Astrocyte of the spinal cord (primary cell): ENCODE measurements at places on chromosomes 4 and X.

GRCh38 chr4:94412658-94413038 is 39.1 kb upstream of the PDLIM5 start:
- peak; percentile 71 for DNase-seq

GRCh38 chr4:136725286-136726081 is 806.8 kb downstream of the PCDH18 start:
- peak; percentile 23 for DNase-seq

DNA sequence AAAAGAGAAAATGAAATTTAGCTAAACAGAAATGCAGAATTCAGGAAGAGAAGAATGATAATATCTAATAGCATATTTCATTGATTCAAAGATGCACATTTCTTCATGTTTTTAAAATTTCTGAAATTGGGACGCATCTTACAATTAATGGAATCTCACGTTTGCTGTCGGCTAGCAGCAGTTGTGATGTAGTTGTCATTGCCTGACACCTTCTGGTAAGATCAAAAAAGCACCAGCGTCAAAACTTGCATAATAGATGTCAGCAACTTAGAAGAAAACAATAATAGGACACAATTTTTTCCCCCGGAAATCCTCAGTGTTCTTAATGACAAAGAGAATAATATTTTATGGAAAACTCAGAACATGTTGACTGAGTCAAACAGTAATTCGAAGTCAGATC is 29.8 kb upstream of the SLC7A3 start:
- DNase-seq = no peak

- DNase-seq = no peak
Measured at GRCh38 chrX:150455215-150455608, 92.1 kb downstream of the MAMLD1 start.

GRCh38 chr4:76883147-76883546 is 14.8 kb downstream of the SOWAHB start:
- peak; percentile 50 for DNase-seq

DNA sequence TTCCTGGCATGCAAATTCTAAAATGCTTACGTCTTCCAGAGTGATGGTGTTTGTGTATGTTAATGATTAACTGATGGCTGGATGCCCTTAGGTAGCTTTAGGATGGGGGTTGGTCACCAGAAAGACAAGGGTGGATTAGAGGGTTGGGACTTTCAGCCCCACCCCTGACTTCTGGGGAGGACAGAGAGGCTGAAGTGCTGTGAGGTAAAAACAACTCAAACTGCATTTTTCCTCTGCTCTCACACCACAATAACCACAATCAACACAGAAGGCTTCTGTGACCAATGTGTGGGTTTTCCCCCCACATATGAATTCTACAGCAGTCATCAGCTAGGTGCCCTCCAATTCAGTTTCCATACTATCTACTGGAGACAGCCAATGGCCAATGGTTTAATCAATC is 18.7 kb upstream of the DDIT4L start:
- peak; percentile 28 for DNase-seq

DNA sequence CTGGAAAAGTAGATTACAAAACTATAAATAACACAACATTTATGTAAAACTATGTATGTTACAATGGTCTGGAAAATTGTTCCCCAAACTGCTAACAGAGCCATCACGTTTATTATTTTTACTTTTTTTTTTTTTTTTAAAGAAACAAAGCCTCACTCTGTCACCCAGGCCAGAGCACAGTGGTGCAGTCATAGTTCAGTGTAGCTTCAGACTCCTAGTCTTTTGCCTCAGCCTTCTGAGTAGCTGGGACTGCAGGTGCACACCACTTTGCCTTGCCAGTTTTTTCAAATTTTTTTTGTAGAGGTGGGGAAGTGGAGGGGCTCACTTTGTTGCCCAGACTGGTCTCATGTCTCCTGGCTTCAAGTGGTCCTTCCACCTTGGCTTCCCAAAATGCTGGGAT is 180.1 kb upstream of the SPRY1 start:
- DNase-seq = no peak

GRCh38 chr4:21778702-21779101 is 169.9 kb downstream of the KCNIP4 start:
- no peak for DNase-seq

DNA sequence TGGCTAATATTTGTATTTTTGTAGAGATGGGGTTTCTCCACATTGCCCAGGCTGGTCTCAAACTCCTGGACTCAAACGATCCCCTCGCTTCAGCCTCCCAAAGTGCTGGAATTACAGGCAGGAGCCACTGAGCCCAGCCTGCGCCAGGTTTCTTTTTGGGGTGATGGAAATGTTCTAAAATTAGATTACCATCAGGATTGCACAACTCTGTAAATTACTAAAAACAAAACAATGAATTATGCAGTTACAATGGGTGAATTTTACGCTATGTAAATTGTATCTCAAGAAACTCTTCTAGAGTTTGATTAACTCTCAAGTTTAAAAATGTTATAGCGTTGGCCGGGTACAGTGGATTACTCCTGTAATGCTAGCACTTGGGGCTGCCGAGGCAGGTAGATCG is 118.9 kb upstream of the TBL1X start:
- no peak for DNase-seq

DNA sequence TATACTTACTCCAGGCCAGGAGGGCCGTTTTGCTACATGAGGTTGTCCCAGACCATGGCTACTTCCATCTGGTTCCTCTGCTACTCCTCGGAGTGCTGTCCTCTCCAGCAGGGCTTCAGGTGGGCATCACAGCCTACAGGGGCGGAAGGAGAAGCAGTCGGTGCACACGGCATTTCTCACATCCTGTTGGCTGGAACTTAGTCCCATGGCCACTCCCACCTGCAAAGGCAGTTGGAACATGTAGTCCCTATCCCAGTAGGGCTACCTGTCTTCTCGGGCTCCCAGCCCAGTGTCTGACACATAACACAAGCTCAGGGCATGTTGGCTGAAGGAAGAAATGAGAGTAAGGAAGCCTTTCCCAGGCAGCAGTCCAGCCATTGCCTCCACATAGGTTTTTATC is 7.7 kb upstream of the STK32B start:
- DNase-seq = no peak

DNA sequence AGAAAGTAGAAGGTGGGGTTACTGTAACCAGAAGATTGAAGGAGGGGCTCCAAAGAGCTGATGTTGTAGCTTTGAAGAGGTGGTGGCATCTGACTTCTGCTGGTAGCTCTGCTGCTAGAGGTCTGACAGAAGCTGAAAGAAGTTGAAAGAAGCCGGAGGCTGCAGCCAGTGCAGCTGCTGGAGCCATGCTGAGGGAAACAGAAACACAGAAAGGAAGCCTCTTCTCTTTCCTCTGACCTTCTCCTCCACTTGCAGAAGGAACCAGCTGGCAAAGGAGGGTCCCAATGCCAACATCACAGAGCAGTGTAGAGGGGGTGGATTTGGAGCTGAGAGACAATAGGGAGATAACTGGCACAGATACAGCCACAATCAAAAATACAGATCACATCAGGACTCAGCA is 89.3 kb upstream of the HHIP start:
- no peak for DNase-seq

- no peak for DNase-seq
Measured at GRCh38 chr4:138114434-138114833, 127.7 kb downstream of the SLC7A11 start.

- DNase-seq = peak; percentile 53
Measured at GRCh38 chrX:67607466-67607865, 63.6 kb downstream of the AR start.

DNA sequence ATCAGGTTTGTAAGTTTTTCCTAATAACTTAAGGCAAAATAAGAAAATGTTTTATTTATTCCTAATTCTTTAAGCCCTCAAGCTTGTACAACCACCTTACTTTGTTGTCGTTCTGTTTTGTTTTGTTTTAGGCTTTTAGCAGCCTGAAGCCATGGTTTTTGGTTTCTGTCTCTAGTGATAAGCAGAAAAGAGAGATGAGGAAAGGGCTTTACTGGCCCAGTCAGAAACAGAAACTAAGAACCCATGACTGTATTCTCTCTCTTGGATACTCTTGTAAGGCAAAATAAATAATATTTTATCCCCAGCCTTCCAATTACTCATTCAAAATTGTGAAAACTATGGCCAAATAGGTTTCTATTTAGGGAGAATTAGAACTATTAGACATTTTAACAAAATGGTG is 29.4 kb downstream of the TBC1D19 start:
- no peak for DNase-seq

- DNase-seq = no peak
Measured at GRCh38 chr4:83979773-83980172, 443.9 kb downstream of the GPAT3 start.

- DNase-seq = no peak
Measured at GRCh38 chr4:24753519-24753918, 41.9 kb upstream of the SOD3 start.

DNA sequence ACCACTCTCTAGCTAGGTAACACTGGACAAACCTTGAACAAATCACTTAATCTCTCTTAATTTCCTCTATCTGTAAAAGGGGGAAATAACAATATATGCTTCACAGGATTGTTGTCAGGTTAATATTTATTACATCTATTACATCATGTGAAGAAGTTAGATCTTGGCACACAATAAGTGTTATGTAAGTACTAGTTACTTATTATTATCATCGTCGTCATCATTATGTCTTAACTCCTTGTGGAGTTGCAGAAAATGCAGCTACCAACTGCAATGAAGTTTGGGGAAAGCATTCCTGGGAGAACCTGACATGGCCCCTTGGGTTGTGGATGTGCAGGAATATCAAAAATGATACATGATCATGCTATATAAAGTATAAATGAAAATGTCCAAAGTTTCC is 4.8 kb upstream of the JCHAIN start:
- DNase-seq = no peak

DNA sequence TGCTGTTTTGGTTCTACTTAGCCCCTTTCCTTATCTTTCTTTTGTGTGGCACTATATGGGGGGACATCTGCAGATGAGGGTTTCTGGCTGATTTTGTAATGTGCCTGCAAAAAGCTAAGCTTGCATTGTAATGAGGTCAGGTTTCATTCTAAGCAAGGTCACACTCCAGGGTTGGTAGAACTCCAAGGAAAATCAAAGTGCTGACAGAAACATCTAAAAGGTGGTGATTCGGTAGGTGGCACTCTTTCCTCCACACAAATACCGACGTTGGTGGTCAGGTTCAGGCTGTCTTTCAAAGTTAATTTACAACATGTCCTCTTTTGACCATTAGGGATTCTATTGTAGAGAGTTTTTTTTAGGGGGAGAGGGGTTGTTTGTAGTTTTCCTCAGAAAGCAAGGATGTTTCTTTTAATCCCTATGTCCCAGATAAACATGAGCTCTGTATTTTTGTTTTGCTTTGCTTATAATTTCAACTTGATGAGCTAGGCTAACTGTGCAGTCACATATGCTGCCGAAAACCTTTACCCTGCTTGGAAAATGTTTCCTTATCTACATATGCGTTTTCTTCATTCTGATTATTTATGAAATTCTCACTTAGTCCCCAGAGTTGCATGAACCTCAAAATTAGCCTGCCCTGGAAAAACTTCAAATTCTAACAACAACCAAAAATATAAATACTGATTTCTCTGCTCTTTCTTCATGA is 434.2 kb downstream of the PPARGC1A start:
- no peak for DNase-seq

DNA sequence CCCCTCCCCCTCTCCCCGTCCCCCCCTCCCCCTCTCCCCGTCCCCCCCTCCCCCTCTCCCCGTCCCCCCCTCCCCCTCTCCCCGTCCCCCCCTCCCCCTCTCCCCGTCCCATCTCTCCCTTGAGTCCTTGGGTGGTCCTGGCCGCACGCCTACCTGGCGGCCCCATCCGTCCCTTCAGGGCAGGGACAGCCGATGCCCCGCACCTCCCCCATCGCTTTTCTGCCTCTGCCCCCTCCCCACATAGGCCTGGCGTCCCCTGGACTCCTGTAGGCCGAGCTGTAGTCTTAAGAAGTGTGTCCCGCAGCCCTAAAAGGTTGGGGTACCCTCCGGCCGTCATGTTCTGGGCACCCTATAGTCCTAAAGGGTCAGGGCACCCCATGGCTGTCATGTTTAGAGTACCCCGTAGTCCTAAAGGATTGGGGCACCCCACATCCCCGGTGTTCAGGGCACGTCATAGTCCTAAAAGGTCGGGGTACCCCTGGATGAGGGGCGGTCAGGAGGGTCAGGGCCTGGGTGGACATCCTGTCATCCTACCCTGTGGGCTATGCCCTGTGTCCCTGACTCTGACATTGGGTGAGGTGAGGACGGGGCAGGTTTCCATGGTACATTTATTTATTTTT is 10.8 kb upstream of the GTPBP6 start:
- no peak for DNase-seq

GRCh38 chr4:5383191-5383980 is 325.0 kb downstream of the EVC2 start:
- no peak for DNase-seq

- no peak for DNase-seq
Measured at GRCh38 chrX:13654116-13654515, 1.2 kb downstream of the TCEANC start.

GRCh38 chr4:174528226-174528625 is 5.9 kb upstream of the HPGD start:
- no peak for DNase-seq

GRCh38 chr4:25903900-25904747 is 9.9 kb upstream of the SMIM20 start:
- no peak for DNase-seq

DNA sequence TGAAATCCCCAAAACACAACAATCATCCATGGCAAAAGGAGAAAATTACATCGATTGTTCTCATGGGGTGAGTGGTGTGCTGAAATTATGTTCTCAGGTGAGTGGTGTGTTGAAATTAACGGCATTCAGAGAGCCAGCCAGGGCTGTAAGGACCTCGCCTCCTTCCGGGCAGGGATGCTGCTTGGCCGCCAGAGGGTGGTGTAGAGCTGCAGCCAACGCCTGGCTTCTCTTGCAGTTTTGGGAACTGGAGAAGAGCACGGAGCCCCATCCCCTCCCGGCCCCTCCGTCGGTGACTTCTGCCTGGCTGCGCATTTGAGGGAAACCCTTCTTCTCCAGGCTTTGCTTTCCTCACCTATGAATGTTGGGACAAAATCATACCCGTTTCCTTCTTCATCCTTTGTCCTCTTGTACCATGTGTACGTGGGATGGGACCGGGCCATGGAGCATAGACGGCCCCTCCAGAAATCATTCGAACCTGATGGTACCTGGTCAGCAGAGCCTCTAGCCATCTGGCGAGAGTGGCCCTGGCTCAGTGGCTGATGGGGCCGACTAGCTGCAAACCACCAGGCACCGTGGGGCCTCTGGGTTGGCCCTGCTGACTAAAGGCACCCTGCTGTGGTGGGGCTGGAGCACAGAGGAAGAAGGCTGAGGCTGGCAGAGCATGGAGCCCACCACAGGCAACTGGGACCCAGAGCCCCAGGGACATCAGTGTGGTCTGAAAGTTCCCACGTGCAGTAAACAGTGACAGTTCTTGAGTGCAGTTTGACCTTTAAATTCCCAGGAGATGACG is 28.4 kb downstream of the TRMT44 start:
- DNase-seq = peak; percentile 66

DNA sequence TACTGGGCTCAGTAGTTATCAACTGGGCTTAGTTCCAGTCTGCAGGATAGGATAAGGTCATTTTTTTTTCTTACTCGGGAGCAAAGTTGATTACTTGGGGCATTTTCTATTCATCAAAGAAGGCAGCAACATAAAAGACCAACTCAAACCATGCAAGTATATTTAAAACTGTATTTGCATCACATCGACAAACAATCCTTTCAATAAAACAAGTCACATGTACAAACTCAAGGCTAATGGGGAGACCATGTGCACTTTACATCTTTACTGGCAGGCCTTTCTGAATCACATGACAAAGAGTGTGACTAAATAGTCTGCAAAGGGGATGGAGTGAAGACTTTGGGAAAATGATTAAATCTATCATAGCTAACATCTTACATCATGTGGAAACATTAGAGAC is 610.4 kb upstream of the BOD1L1 start:
- no peak for DNase-seq

- no peak for DNase-seq
Measured at GRCh38 chrX:11259437-11259836, 33.8 kb upstream of the AMELX start.
